ENCODE measurements at places on chromosomes 11 and 22.

DNA sequence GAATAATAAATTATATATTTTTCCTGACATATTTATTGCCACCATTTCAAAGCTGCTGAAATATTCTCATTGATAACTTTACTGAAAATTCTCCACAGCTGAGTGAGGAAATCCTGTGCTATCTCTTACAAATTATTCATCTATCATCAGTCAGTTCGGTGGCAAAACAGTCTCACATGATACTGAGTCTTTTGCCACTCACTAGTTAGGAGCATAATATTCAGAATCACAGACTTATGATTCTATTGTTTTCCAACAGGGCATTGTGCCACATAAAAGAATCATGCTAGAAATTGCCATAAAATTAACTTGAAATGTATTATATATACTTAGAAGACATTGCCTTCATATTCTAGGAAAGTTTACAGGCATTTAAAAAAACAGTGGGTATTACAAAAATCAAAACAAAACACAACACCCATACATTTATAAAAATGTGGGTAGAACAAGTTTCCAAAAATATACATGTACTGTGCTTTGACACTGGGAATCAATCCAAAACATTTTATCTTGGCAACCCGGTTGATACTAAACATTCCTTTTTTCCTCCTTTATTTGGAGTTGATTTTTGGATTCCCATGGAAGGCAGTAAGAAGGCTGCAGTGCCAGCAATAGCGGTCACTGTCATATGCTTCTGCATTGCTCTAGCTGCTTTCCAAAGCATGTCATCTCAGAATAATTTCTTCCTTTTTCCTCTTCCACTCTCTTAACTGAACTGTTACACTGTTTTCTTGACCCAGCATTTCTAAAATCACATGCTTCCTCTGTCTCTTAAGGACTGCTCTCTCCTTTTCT, 42.5 kb downstream of the ATG16L2 start:
- no peaks in the 10 kb centered on the region for H3K36me3 ChIP-seq
- H3K27ac ChIP-seq, result no peak overlapping the region
- peaks cover 13% of the 10 kb centered on the region for H3K4me1 ChIP-seq
- no peak overlapping the region for H3K4me3 ChIP-seq
- no peak for DNase-seq

- no peaks in the 10 kb centered on the region for H3K36me3 ChIP-seq
- H3K27me3 ChIP-seq, result no peaks in the 10 kb centered on the region
- peak; percentile 78 for DNase-seq
- H3K27ac ChIP-seq, result peak overlapping the region; percentile 65
These were observed 89.0 kb upstream of the PARVA start for GRCh38 chr11:12288212-12288930.

DNA sequence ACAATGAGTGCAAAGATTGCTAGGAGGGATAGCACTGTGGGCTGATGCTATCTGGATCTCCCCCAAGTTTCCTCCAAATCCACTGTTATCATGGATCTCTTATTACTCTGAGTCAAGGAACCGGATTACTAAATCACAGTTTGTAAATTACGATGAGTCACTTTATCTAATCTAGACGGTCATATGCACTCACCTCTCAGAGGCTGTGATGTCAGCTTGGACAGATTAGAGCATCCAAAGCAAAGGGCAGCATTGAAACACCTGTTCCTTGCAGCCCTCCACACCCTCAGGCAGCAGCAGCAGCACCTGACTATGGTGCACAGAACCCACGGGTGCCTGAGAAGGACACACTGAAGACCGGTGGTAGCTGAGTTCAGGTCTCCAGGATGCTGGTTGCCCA, 14.0 kb upstream of the POU2AF1 start:
- H3K4me3 ChIP-seq, result no peak overlapping the region
- DNase-seq, result no peak
- no peaks in the 10 kb centered on the region for H3K36me3 ChIP-seq
- no peaks in the 10 kb centered on the region for H3K27me3 ChIP-seq
- H3K27ac ChIP-seq, result no peak overlapping the region
- peaks cover 10% of the 10 kb centered on the region for H3K4me1 ChIP-seq

GRCh38 chr11:133064961-133065360, 467.3 kb downstream of the OPCML start:
- H3K27me3 ChIP-seq, result peaks cover 6% of the 10 kb centered on the region
- H3K27ac ChIP-seq, result no peak overlapping the region
- H3K36me3 ChIP-seq, result no peaks in the 10 kb centered on the region
- H3K4me3 ChIP-seq, result no peak overlapping the region
- H3K4me1 ChIP-seq, result peaks cover 5% of the 10 kb centered on the region

- no peak within 1 kb of the TSS for H3K27ac ChIP-seq
- H3K4me1 ChIP-seq, result peaks cover 6% of the 10 kb centered on the region
- DNase-seq, result no peak
- H3K27me3 ChIP-seq, result no peaks in the 10 kb centered on the region
These were observed at the start of gene ART1 for GRCh38 chr11:3644817-3645235. Gene ART1, plus strand, starts transcription at chr11:3645128. Its CDS starts 14,086 bp downstream, at chr11:3659214.

DNA sequence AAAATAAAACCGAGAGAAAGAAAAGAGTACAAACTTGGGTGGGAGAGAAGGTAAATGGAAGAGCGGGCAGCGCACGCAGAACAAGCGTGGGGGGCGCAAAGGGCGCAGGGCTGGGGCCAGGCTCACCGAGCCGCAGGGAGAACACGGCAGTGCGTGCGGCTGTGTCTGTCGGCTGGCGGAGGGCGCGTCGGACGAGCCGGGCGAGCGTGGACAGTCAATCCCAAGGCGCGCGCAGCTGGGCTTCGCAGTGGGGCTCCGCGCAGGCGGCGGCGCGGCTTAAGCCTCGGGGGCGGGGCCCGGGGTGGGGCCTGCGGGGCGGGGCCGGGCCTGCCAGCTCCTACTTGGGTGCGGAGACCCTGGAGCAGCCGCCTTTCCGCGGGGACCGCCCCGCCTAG, at the start of gene UCP2:
UCP2 (minus strand) TSS at position 249 of the 395 bp plus-strand sequence. CDS start 4,465 bp downstream, outside the sequence.
- DNase-seq, result peak; percentile 77
- H3K27me3 ChIP-seq, result no peaks in the 10 kb centered on the region
- peaks cover 16% of the 10 kb centered on the region for H3K36me3 ChIP-seq
- no peaks in the 10 kb centered on the region for H3K4me1 ChIP-seq
- H3K4me3 ChIP-seq, result peak within 1 kb of the TSS; percentile 64
- peak within 1 kb of the TSS; percentile 85 for H3K27ac ChIP-seq

DNA sequence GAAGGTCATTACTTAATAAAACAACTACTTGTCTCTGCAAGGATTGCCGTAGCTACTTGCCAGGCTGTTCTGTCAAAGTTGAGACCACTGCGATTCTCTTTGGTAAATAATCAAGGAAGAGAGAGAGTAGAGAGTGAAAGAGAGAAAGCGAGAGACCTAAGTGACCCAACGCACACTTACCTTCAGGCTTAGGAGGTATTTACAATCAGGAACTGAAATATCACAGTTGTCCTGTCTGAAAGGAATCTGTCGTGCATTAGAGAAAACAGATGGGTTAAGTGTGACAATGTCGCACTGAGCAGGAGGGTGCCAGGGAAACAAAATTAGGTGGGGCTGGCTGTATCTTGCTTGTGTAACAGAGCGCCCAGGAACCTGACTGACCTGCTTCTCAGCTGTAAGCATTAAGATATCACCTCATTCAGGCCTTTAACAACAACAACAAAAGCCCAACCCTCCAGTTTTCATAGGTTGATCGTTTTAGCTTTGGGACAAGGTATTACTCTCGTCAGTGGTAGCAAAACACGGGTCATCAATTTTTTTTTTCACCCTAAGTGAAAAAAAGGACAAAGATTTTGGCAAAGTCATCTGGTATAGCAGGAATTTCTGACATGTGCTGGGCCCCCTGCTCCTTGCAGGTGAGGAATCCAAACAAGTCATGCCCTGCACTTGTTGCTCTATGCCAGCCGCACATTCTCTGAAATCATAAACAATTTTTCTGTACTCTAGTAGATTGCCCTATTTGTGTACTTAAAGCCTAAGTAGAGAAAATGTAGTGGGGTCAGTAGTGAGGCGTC, at the start of gene MUC15:
MUC15 (minus strand) TSS at position 403 of the 794 bp plus-strand sequence. CDS start 5,169 bp downstream, outside the sequence.
- no peak within 1 kb of the TSS for H3K4me3 ChIP-seq
- no peaks in the 10 kb centered on the region for H3K4me1 ChIP-seq
- no peaks in the 10 kb centered on the region for H3K36me3 ChIP-seq
- no peaks in the 10 kb centered on the region for H3K27me3 ChIP-seq
- no peak within 1 kb of the TSS for H3K27ac ChIP-seq
- DNase-seq, result no peak

GRCh38 chr11:9250139-9250582, 15.0 kb downstream of the DENND5A start:
- H3K36me3 ChIP-seq, result no peaks in the 10 kb centered on the region
- no peaks in the 10 kb centered on the region for H3K27me3 ChIP-seq
- no peak overlapping the region for H3K4me3 ChIP-seq

DNA sequence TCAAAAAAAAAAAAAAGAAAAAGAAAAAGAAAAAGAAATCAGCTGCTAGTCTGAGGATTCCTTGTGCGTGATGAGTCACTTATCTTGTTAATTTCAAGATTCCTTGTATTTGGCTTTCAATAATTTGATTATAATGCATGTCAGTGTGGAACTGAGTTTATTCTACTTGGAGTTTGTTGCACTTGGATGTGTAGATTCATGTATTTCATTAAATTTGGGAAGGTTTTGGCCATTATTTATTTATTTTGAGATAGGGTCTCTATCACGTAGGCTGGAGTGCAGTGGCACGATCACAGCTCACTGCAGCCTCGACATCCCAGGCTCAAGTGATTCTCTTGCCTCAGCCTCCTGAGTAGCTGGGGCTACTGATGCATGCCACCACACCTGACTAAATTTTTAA, 14.8 kb downstream of the WBP2NL start:
- no peak overlapping the region for H3K4me3 ChIP-seq
- DNase-seq, result no peak
- no peak overlapping the region for H3K27ac ChIP-seq

DNA sequence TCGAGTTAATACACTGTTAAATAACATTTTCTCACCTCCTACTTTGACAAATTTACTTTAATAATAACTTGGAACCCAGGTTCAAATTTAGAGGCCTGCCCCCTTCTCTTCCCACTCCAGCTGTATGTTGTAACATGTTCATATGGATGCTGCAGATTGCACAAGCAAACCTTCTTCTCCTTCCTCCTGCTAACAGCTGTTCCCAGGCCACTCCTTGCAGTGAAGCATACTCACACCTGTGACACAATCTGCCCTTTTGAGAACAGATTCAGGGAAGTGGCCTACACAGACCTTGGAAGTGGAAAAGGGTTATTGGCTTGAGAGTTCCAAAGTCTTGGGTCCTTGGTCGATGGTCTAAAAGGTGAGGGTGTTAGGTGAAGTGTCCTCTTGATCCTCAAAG, 131.9 kb downstream of the TEAD1 start:
- no peak for DNase-seq
- no peaks in the 10 kb centered on the region for H3K36me3 ChIP-seq
- H3K27me3 ChIP-seq, result no peaks in the 10 kb centered on the region
- no peak overlapping the region for H3K4me3 ChIP-seq
- H3K27ac ChIP-seq, result no peak overlapping the region

- no peaks in the 10 kb centered on the region for H3K4me1 ChIP-seq
- no peak overlapping the region for H3K27ac ChIP-seq
- no peak overlapping the region for H3K4me3 ChIP-seq
These were observed 898 bp upstream of the ROBO3 start for GRCh38 chr11:124864176-124864891.

GRCh38 chr11:3977078-3977477, 117.5 kb upstream of the RRM1 start:
- no peaks in the 10 kb centered on the region for H3K36me3 ChIP-seq
- H3K27ac ChIP-seq, result no peak overlapping the region
- DNase-seq, result no peak

DNA sequence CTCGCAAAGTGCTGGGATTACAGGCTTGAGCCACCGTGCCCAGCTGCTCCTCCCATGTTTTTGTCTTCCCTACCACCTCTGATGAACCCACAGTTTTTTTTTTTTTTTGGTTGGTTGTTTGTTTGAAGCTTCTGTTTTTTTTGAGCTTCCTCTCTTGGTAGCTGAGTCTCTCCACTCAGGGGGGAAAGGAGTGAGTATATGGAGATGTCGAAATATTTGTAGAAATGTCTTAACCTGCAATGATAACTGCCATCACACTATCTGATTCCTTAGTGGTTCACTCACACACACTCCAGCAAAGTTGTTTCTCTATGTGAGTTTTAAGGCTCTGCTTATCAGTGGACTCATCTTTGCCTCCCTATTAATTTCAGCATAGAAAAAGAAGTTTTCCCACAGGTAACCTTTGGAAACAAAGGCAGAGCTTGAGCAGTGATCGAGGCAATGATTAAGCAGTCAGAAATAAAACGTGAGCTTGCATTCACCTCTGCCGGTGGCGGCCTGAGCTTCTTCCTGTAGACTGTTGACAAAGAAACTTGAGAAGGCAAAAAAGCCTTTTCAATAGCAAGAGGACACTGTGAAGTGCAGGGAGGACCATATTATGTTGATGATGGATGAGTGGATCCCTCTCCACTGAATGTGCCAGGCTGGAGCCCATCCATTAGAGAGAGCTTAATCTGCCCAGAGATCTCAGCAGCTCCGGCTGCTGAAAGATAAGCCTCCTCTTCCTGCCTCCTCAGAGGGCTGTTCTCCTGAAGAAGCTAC, 29.0 kb upstream of the RASSF10 start:
- H3K27ac ChIP-seq, result no peak overlapping the region
- H3K4me1 ChIP-seq, result no peaks in the 10 kb centered on the region
- H3K4me3 ChIP-seq, result no peak overlapping the region
- no peaks in the 10 kb centered on the region for H3K27me3 ChIP-seq

- peak overlapping the region; percentile 61 for H3K4me3 ChIP-seq
- no peak for DNase-seq
- peaks cover 5% of the 10 kb centered on the region for H3K27me3 ChIP-seq
These were observed 976 bp downstream of the DEPDC7 start for GRCh38 chr11:33016654-33017053.

DNA sequence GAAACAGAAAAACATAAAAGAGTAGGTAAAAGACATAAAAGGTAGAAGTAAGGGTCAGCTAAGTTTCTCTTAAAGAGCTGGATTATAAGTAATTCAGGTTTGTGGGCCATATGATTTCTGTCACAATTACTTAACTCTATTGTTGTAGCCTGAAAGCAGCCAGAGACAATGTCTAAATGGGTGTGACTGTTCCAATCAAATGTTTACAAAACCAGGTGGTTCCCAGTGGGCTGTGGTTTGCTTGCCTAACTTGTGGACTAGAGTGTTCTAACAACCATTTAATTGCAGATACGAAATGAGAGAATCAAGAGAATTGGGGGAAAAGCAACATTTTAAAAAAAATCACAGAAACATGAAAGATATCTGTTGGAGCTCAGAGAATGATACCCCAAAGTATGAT, 22.6 kb downstream of the OR6M1 start:
- no peak overlapping the region for H3K27ac ChIP-seq
- no peak for DNase-seq
- H3K4me3 ChIP-seq, result no peak overlapping the region
- H3K4me1 ChIP-seq, result no peaks in the 10 kb centered on the region
- no peaks in the 10 kb centered on the region for H3K36me3 ChIP-seq

- H3K4me3 ChIP-seq, result no peak overlapping the region
- no peak overlapping the region for H3K27ac ChIP-seq
- no peaks in the 10 kb centered on the region for H3K27me3 ChIP-seq
- no peaks in the 10 kb centered on the region for H3K4me1 ChIP-seq
- no peaks in the 10 kb centered on the region for H3K36me3 ChIP-seq
- no peak for DNase-seq
These were observed 82.9 kb downstream of the KIRREL3 start for GRCh38 chr11:126917531-126918204.
